AG09319 (cell line): ENCODE measurements at places on chromosomes 11 and 22.

DNA sequence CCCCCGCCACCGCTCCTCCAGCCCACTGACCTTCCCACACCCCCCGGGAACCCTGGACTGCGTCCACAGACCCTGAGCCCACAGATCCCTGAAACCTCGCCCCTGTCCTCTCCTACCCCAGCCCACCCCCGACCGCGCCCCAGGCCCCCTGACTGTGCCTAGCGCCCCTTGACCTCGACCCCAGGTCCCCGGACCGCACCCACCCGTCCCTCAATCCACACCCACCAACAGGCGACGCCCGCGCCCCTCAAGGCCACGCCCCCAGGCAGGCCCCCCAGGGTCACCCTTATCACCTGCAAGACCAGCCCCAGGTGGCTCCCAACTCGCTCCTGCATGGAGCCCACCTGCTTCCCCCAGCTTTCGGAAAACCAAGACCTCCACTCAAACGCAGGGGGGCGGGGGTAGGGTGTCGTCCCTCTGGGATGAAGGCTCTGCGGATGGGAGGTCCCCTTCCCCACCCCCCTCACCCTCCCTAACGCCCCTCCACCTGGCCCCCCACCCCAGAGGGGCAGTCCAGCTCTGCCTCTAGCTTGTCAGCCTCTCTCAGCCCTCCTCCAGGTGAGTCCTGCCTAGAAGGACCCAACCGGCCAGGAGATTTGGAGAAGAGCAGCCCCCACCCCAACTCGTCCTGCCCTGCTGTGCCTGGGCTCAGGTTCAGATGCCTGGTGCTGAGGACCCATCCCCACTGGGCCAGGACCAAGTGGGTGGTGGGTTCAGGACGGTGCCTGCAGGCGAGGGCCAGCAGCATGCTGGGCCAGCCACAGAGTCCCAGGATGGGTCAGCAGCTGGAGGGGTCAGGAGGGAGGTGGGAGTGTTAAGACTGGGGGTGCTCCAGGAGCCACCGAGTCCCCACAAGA, 3.1 kb upstream of the IL17REL start:
- no peak for DNase-seq

- no peak for DNase-seq
These were observed 23.5 kb upstream of the GRAMD1B start for GRCh38 chr11:123406441-123407129.

DNA sequence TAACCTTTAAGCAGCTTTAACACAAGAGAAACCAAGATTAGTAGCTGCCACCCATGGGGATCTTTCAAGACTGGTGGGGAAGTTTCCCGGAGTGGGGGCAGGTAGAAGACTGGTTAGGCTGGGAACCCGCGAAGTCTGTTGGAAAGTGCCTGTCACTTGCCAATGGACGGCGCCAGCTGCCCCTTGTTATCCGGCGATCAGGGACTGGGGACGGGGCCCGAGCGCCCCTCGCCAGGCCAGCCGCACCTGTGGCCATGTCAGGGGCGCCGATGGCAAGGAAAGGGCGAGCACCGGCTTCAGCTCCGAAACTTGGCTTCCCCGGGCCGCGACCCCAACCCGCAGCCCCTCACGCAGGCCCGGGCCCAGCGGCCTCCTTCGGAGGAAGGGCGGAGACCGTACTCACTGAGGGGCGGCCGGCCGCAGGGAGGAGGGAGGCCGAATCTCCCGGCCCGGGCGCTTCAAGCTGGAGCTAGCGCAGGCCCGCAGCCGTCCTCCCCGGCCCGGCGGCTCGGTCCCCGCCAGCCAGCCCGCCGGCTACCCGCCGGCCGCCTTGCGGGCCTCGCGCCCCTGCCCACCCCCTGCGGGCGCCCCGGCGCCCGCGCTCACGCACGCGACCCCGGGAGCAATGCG, 539 bp downstream of the EIF4ENIF1 start:
- DNase-seq, result no peak

DNA sequence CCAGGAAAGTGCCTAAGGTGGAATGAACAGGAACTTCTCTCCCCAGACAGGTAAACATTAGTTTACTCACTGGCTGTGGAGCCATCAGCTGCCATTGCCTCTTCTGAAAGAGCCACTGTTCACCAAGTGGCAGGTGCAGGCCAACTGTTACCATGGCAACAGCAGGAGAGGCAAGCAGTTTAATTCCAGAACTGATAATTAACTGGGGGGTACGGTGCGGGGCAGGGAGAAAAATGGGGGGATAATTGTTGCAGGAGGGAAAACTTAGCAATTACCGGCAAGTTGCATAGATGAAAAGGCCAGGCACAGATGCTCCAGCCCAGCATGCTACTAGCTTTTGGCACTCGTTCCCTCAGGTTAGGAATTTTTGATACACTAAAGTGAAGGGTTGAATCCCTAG, 85.1 kb downstream of the TRIM44 start:
- no peak for DNase-seq

DNA sequence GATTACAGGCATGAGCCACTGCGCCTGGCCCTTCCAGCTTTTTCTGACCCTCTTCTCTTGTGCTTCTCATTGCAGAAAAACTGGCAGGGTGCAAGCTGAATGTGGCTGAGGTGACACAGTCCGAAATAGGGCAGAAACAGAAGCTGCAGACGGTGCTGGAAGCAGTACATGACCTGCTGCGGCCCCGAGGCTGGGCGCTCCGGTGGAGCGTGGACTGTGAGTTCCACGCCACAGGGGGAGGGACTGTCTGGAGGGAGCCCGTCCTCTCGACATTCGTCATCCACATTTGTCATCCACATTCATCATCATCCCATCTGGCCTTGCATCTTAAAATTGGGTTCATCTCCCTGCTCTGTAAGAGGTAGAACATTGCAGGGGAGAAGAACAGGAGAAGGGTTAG, 49.3 kb upstream of the PARVG start:
- DNase-seq, result no peak

DNA sequence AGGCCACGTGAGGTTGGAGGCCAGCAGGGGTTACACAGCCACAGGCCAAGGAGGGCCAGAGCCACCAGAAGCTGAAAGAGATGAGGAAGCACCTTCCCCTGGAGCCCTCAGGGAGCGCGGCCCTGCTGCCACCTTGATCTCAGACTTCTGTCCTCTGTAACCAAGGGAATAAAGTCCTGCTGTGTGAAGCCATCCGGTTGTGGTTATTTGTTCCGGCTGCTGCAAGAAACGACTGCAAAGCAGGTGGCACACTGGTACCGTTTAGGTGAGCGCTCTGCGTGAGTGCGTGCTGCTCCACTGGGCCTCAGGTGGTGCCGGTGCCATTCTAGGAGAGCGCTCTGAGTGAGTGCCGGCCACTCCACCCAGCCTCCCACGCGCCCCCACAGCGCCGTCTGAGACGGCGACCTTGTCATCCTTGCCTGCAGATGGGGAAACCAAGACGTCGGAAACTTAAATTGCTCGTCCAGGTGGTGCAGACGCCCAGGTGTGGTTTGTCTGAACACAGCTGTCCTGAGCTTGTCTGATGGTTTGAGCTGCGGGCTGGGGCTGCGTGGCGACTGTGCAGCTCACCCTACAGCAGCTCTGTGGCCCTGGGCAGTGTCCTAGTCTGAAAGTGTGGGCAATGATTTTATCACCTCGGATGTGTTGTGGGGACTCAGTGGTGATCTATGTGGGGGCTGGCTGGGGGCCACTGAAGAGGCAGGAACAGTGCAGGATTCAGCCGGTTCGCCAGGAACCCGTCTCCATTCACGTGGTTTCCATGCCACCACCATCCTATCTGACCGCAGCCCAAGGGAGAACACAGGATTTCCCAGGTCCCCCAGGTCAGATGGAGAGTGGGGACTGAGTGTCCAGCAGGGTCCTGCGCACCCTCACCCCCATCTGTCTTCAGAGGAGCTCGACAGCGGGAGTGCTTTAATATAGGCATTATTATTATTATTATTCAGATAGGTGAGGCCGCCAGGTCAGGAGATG, 4.6 kb upstream of the MRGPRG start:
- DNase-seq, result no peak

DNA sequence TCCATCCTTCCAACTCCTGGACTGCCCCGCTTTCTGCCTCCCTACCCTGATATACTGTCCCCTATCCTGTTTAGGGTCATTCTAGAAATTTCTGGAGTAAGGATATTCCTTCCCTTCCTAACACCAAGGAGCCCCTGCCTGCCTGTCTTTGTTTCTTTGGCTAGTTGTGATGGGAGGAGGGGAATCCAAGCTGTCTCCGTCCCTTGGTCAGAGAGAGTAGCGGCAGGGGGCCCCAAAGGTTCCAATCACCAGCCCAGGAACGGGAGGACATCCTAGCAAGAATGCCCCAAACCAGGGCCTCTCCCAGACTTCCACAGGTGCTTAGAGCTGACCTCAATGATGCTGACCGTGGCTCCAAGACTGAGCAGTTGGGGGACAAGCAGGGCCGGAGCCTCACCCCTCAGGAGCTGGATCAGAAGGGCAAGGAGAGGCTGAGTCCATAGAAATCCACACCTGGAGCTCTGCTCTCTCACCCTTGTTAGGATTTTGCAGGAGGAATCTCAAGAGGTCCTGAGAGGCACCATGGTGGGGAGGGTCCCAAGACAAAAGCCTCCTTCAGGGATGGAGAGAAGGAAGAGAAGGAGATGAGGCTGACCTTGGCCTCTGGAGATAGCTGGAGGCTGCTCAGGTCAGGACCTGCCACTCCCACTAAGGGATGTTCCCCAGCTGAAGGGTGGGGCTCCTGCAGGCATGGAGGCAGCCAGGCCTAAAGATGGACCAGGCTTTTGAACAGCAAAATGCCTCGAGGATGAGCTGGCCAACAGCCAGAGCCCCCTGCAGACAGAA, 13.6 kb downstream of the SLC22A12 start:
- DNase-seq, result no peak

- no peak for DNase-seq
These were observed 37.7 kb downstream of the LDLRAD3 start for GRCh38 chr11:35981581-35981980.
